Adrenal gland (tissue), 19 donors: ENCODE measurements at places on chromosomes 5 and 9.

- DNase-seq = peak; percentile 39
These were observed 13.1 kb downstream of the GPRIN1 start for GRCh38 chr5:176596689-176597416.

- no peak for DNase-seq
These were observed 1.7 kb downstream of the DMRT3 start for GRCh38 chr9:977838-978830.

DNA sequence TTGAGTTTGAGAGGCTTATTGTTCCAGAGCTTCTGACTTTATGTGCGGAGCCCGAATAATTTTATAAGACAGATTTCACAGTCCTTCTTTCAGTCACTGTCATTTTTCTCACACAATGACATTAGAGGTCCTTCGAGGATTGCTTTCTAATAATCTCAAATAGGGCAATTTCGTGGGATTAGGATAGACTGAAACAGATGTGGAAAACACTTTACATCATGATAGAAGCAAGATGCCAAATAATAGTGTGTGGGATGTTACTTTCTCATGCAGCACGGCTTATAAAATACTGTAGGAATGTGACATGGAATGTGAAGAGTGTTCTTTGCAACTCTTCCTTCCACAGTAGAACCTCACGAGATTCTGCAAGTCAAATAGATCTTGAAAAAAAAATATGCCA, 451.3 kb downstream of the SEMA5A start:
- no peak for DNase-seq

DNA sequence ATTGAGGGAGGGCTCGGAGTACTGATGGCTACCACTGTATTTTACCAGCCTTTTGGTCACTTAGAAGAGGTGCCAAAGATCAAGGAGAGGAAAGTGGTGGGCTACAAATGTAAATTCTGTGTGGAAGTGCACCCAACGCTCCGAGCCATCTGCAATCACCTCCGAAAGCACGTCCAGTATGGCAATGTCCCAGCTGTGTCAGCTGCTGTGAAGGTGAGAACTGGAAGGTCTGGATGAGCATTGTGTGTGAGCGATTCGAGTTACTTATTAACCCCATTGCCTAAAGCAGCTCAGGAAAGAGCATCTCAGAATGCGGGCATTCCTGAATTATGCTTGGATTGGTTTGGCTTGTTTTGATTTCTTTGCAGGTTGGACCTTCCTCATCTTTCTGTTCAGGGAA, 67.5 kb downstream of the ZNF462 start:
- DNase-seq = no peak

- no peak for DNase-seq
These were observed 97.5 kb downstream of the HTR4 start for GRCh38 chr5:148556835-148557234.

- DNase-seq = no peak
These were observed 123.9 kb upstream of the HAPLN1 start for GRCh38 chr5:83844449-83845068.

- no peak for DNase-seq
These were observed 37.3 kb upstream of the CDKN2B start for GRCh38 chr9:22046243-22046885.

GRCh38 chr5:56692359-56693219, 122.8 kb upstream of the MAP3K1 start:
- no peak for DNase-seq

DNA sequence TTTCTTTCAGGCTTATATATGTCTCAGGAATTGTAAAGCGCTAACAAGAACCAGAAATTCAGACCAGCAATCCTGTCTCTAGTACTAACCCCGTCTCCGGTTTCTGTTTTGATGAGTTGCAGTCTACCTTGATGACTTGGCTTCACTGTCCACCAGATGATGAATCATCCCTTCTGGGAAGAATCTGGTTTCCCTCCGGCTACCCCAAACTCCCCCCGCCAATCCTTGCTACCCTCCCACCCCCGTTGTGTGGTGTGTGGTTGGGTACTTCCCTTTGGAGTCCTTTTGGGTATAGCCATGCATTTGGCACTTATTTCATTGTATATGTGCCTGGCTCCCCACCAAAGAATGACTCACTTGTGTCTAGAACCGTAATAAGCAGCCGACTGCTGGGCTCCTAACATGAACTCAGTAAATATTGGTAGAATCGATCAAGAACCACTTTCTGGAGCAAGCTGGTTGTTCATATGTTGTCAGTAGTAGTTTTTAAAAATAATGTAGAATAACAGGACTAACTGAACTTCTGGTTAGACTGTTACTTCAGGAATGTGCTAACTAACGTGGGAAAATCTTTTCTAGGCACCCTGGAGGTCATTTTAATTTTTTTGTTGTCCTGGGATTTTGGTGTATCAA, 8.3 kb upstream of the TGFBI start:
- DNase-seq = no peak

DNA sequence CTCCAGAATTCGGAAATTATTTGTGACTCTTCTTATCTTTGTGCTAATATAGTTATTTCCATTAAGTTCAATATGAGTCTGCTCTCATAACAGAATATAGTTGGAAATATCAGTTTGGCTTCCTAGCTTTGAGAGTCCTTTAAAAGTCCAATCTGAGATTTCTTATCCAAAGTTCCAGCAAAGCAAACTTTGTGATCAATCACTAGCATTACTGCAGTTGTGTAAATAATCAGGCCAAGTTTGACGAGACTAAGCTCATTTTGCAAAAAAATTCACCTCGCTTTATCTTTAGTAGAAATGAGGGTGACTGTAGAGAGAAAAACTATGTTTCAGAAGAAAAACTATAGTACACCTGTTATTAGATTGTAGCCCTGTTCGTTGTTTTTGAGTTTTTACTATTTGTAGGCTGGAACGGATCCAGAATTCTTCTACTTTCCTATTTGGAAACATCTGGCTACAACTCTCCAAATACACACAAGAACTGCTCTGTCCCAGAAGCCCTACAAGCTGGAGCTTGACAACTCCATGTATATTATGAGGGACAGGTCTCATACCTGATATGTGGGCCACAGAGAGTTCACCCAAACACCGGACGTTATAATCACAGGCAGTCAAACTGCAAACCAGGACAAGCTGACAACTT, 47.8 kb downstream of the RAPGEF1 start:
- DNase-seq = no peak

- no peak for DNase-seq
These were observed 41.0 kb downstream of the AOPEP start for GRCh38 chr9:94767331-94768072.

DNA sequence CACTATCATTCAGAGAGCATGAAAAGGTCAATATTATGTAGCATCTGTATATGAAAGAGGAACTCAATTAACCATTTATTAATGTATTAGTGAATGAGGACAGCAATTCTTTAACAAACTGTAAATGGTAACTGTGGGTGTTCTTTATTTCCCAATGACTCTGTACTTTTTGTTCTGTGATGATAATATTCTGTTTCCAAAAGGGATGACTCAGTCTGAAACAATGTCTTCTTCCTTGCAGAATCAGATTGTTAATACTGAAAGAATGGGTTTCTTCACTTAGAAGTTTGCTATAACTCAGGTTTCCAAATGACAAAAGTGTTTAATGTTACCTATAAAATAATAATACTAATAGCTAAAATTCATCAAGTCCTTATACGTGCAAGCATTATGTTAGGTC, 1518.7 kb upstream of the WWC1 start:
- no peak for DNase-seq

- DNase-seq = no peak
These were observed 712.3 kb upstream of the WWC1 start for GRCh38 chr5:167578977-167579692.

- DNase-seq = no peak
These were observed 273.5 kb downstream of the CRB2 start for GRCh38 chr9:123629531-123629930.

- no peak for DNase-seq
These were observed 15.1 kb downstream of the TIMD4 start for GRCh38 chr5:156947925-156948324.

DNA sequence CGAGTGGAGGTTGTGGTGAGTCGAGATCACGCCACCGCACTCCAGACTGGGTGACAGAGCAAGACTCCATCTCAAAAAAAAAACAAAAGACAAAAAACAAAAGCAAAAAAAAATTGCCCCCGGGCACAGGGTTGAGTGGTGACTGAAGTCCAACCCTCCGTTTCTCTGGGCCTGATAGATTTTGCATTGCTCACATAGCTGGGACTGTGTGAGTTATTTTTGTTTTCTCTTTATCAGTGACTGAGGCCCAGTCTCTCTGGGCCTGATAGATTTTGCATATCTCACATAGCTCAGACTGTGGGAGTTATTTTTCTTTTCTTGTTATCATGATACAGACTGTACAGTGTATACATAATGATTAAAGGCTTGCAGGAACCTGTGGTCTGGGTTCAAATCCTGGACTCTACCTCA, 2.6 kb upstream of the SLC28A3 start:
- DNase-seq = no peak

- DNase-seq = no peak
These were observed 933 bp upstream of the TGFBR1 start for GRCh38 chr9:99103901-99104458.

DNA sequence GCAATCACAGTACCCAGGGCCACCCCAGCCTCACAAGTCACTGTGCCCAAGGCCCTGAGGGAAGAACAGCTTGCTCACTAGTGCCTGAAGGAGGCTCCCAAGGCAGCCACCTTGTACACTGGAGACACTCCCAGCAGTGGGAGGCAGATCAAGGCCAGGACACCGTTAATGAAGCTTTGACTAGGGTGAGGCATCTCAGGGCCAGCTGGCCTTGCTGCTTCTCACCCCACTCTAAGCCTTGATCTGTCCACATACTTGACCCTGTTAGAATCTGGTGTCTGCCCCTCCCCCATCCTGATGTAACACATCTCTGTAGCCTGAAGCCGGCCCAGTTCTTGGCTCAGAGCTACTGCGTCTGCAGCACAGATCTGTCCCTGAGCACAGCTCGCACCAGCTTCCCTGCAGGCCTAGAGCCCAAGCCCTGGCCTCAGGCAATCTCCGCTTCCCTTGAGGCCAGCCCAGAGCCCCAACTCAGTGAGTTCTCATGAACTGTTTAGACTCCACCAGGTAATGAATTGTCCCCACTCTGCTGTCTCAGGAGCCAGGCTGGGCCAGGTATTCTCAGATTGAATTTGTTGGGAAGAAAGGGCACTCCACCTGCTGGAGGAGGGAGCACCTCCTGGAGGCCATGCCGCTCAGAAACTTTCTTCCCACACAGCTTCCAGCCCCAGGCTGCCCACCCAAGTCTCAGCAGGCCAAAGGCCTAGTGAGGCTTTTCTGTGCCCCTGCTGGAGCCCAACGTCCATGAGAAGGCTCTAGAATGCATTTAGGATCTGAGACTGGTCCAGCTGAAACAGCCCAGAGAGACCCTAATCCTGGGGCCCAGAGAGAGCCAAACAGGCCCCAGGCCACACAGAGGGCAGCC, 13.4 kb upstream of the JADE2 start:
- DNase-seq = peak; percentile 96

DNA sequence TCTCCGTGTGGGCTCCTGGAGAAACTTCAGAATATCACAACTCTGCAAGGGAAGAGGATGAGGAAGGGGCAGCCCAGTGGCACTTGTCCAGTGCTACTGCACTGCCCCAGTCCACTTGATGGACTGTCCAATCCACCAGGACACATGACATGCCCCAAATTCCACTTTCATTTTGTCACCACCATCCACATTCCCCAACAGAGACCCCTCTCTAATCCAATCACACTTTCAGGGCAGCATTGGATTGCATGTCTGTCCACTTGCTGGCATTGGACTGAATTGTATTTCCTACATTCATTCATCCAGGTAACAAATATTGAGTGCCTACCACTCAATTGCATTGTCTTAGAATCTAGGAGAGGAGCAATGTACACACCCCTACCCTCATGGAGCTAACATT, 14.8 kb downstream of the HBEGF start:
- DNase-seq = no peak

DNA sequence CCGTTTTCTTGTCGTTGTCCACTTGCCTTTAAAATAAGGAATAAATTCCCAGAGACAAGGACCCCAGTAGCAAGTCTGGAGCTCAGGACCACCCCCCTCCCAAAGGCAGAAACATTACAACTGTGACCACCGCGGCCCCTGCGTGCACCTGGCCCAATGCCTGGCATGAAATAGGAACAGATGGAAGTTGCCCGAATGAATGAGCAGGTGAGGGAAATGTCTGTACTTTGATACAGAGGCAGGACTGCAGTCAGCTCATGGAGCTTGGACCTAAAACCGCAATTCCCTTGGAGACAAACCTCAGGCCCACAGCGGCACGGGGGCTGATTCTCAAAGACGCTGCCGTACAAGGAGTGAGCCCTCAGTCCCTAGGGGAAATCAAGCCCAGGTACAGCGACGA, 55.3 kb upstream of the SARDH start:
- DNase-seq = no peak

DNA sequence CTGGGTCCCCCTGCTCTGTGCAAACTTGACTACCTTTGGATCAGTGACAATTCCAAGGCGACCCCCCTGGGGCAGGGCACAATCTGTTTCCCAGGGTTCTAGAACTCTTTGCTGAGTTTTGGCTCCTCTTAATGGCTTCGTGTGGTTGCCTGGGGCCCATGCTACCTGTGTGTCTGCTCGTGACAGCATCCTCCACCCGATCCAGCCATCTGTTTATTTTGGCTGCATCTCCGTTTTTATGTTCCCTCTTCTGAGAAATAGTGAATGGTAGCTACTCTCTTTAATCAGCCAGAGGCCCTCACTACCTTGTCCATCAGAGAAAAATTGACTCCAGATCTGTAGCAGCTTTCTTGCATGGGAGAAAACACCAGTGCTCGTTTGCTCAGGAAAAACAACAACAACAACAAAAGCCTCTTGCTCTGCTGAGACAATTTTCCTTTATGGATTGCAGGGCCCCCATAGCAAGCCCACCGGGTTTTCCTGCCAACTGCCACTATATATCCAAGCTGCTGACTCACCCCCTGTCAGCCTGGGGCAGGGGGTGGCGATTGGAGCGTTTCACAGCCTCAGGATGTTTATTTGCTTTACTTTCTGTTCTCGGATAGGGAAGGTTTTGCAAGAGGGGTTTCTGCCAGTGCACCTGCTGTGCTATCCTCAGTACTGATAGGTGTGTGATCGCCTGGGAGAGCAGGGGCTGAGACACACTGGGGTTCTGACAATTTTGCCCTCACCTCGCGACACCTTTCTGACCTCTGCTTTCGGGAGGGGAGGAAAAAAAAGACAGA, 607.8 kb downstream of the BNC2 start:
- no peak for DNase-seq

GRCh38 chr9:71349218-71349617, 227.8 kb upstream of the TRPM3 start:
- no peak for DNase-seq

DNA sequence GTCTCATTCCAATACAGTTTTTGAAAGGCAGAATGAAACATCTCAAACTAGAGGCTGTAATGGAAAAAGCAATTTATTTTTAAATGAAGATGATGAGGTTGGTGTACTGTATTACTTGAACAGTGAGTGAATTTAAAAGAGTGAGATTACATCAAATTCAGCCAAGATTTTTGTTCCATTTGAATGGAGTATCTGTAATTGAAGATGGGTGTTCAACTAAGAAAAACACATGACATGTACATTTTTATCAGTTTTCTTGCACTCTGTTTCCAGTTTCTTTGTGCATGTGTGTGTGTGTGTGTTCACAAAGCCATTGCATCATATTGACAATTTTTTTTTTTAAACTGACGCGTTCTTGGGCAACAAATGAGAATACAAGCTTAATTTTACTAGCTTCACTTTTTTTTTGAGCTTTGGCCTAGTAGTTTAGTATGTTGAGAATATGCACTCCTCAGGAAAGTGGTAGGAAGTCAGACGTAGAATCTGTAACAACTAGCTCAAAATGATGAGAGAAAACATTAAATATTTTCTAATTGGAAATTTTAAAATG, 243.5 kb downstream of the MAST4 start:
- no peak for DNase-seq
